Uterus (tissue), 4 donors: ENCODE measurements at places on chromosomes 2 and 18. TPM values are rescaled to one million over a fixed set of nuclear protein-coding genes. Genes with fewer than 3 reads are reported as not detected.

Gene NEU2
- not detected for total RNA-seq

Gene SCG2
- total RNA-seq: not detected

- no peak overlapping the region for H3K27ac ChIP-seq
- no peak for DNase-seq
- no peak overlapping the region for H3K4me3 ChIP-seq
- H3K36me3 ChIP-seq: no peaks in the 10 kb centered on the region
- no peaks in the 10 kb centered on the region for H3K27me3 ChIP-seq
These were observed 173.4 kb upstream of the NDUFV2 start for GRCh38 chr18:8928847-8929780.

GRCh38 chr2:92326-92725, 46.0 kb upstream of the FAM110C start:
- no peak overlapping the region for H3K27ac ChIP-seq
- no peak for DNase-seq
- no peaks in the 10 kb centered on the region for H3K36me3 ChIP-seq
- no peaks in the 10 kb centered on the region for H3K4me1 ChIP-seq
- no peaks in the 10 kb centered on the region for H3K27me3 ChIP-seq

DNA sequence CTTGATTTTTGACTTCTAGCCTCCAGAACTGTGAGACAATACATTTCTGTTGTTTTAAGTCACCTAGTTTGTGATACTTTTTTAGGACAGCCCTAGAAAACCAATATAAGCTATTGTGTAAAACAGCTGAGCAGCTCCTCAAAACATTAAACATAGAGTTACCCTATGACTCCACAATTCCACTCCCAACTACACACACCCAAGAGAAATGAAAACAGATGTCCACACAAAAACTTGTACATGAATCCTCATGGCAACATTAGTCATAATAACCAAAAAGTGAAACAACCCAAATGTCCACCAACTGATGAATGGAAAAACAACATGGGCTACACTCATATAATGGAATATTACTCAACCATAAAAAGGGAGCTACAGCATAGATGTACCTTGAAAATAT, 32.6 kb downstream of the TNS1 start:
- no peak overlapping the region for H3K27ac ChIP-seq
- no peak overlapping the region for H3K4me3 ChIP-seq
- DNase-seq: no peak
- H3K36me3 ChIP-seq: no peaks in the 10 kb centered on the region
- no peaks in the 10 kb centered on the region for H3K27me3 ChIP-seq
- H3K4me1 ChIP-seq: peaks cover 11% of the 10 kb centered on the region

- no peaks in the 10 kb centered on the region for H3K27me3 ChIP-seq
- no peak overlapping the region for H3K4me3 ChIP-seq
- no peaks in the 10 kb centered on the region for H3K4me1 ChIP-seq
- no peak overlapping the region for H3K27ac ChIP-seq
- H3K36me3 ChIP-seq: no peaks in the 10 kb centered on the region
- DNase-seq: no peak
These were observed 8.2 kb upstream of the RNU2-63P start for GRCh38 chr2:88024509-88024908.

DNA sequence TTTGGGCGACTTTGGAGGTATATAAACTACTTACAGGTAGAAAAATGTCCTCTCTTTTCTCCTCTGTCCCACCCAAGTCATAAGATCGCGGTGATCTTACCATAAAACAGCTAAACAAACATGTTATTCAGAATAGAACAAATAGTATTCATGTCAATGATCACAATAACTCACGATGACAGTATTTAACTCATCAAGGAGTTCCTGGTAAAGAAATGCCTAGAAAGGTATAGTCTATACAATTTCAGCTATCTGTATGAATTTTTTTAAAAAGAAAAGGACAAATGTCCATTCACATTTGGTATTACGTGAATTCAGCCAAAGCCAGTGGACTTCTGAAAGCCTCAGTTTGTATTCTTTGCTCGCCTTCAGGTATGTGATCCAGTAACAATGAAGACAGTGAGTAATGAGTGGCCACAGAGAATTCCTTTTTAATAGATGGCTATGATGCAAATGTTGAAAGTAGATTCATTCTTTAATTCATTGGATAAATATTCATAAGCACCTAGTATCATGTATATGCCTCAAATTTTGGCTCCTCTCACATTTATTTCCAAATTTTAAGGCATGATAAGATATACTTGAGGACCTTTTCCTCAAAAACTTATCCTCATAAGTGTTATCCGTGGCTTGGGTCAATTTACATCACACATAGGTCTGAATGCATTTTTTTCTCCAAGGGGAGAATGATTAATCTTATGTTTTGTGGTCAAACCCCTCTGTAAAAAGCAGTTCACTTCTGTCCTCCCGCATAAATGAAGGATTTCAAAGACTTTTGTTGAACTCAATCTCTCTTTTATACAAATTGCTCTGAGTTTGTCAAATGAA, 20.3 kb downstream of the ABCB11 start:
- H3K36me3 ChIP-seq: no peaks in the 10 kb centered on the region
- no peak overlapping the region for H3K4me3 ChIP-seq
- DNase-seq: no peak
- no peak overlapping the region for H3K27ac ChIP-seq

DNA sequence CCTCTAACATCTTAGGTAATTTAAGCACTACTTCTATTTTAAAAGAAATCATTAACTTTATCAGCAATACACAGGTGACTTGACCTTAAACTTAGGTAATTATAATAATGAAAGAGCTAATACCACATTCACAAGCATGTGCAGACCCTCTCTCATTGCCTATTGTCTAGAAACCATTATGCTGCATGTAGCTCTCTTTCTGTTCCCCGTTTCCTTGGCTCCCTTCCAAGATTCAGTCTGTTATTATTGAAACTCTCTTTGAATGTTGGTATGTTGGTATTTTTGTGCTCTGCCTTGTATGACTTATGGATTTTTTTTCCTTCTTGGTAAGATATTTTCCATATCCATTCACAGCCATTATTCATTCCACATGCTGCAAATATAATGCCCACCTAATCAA, 201.2 kb downstream of the CDCA7 start:
- no peaks in the 10 kb centered on the region for H3K36me3 ChIP-seq
- no peaks in the 10 kb centered on the region for H3K27me3 ChIP-seq
- H3K4me3 ChIP-seq: no peak overlapping the region
- DNase-seq: no peak
- H3K27ac ChIP-seq: no peak overlapping the region
